ENCODE measurements at places on chromosomes 3 and 15.
A peak's percentile ranks its signal among the peaks of the same experiment; 100 is the strongest.

DNA sequence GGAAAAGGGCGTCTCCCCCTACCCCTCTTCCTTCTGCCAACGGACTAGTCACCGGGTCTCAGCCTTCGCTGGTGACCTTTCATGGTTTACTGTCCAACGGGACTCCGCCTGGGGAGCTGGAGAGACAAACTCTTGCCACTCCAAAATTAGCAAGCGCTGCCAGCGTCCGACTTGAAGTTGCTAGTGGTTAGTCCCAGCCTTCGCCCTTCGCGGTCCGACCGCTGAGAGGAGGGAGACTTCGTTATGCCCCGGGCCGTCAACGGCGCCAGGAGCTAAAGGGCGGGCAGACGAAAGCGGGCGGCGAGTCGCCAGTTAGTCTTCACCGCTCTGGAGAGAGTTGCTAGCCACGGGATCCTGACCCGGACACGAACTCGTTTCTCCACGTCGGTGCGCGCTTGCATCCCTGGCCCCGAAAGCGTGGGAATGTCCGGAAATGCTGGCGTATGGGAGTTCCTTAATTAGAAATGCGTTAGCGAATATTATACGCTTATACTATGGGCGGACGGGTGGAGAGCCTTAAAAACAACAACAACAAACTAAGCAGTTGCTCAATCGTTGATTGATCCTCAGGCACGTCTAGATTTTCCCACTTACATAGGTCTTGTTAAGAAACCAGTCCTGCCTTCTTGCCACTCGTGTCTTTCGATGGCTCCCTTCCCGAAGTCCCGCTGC, 716 bp downstream of the SMC4 start:
- DNase-seq: peak; percentile 59

DNA sequence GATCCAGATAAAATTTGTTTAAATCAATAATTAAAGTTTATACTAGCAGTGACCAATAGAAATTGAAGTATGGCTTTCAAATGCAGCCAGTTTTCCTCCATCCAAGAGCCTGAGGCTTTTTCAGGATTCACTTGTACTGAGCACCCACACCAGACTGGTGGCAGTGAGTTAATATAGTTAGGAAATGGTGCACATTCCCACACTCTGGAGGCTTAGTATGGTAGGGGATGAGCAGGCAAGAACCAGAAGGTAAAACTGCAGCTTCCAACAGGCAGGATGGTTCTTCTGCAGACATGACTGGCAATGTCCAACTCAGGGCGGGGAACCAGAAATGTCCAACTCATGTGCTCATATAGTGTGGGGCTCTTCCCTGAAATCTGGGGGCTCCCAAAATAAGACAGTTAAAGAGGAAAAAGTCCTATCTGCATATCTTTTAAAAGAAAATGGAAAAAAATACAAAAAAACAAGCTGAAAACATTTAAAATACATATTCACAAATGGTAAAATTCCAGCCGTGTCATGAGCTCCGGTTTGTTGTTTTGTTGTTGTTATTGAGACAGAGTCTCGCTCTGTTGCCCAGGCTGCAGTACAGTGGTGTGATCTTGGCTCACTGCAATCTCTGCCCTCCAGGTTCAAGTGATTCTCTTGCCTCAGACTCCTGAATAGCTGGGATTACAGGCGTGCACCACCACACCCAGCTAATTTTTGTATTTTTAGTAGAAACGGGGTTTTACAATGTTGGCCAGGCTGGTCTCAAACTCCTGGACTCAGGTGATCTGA, 18.4 kb upstream of the ZNF445 start:
- DNase-seq: no peak

- DNase-seq: peak; percentile 32
Measured at GRCh38 chr3:160140756-160141155, 84.5 kb upstream of the C3orf80 start.

DNA sequence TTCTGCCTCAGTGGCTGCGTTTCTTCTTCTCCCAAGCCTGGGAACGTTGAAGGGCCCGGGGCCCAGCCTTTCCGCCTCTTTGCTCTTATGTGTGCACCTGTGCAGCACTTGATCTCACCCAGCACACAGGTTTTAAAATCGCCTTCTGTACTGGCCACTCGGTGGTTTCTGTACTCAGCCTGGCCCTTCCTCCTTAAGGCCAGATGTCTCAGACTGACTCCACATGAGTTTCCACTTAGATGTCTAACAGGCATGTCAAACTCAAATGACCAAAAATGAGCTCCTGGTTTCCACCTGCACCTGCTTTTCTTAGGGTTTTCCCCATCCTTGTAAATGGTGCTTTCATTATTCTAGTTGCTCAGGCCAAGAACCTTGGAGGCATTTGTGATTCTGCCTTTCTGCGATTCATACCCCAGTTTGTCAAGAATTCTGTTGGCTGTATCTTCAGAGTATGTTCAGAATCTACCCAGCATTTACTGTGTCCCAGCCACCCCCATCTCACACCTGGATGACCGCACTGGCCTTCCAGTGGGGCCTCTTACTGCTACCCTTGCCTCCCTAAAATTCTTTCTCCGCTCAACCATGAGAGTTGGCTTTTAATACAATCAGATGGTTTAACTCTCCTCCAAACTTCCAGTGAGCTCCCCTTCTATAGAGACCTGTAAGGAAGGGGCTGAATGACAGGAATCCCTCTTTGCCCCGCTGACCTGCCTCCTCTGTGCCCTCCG, 2.2 kb upstream of the TRAK1 start:
- peak; percentile 9 for DNase-seq

GRCh38 chr3:102084006-102084405, 234.7 kb downstream of the NFKBIZ start:
- DNase-seq: no peak

- no peak for DNase-seq
Measured at GRCh38 chr3:88105325-88105724, 44.4 kb upstream of the C3orf38 start.

DNA sequence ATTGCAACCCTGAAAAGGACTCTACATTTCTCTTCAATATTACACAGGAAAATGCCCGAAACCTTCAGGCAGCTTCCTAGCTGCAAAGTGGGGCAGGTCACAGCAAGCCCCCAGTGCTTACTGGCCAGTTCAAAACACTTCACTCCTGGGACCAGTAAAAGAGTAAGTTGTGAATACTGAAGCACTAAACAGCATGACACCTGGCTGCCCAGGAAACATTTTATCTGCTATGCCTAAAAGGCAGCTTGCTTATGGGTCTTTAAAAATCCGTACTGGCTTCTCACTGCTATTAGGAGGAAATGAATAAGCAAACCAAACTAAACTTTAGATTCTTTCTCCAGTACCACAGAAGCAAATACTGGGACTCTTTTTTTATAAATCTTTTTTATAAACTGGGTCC, 457.9 kb upstream of the ALCAM start:
- no peak for DNase-seq

DNA sequence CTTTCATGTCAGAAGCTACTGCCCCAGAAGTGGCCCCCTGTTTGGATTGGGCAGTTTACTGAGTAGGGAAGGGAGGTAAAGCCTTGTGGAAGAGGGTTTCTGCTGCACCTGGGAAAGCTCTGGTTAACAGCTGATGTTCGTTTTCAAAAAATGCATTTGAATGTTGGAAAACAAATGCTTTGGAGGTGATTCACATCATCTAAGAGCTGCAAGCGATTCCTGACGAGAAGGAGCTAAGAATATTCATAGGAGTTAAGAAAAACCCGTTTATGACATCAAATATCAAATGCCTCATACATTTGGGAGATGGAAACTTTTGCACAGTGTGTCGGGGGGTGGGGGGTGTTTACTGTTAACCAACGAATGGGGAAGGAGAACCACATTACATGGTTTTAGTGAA, 183.8 kb upstream of the NR2F2 start:
- DNase-seq: no peak

- no peak for DNase-seq
Measured at GRCh38 chr15:58212909-58213526, 74.8 kb downstream of the AQP9 start.

- DNase-seq: no peak
Measured at GRCh38 chr3:81466201-81466560, 295.3 kb downstream of the GBE1 start.

- DNase-seq: no peak
Measured at GRCh38 chr3:95710684-95711083, 1103.7 kb upstream of the EPHA6 start.

DNA sequence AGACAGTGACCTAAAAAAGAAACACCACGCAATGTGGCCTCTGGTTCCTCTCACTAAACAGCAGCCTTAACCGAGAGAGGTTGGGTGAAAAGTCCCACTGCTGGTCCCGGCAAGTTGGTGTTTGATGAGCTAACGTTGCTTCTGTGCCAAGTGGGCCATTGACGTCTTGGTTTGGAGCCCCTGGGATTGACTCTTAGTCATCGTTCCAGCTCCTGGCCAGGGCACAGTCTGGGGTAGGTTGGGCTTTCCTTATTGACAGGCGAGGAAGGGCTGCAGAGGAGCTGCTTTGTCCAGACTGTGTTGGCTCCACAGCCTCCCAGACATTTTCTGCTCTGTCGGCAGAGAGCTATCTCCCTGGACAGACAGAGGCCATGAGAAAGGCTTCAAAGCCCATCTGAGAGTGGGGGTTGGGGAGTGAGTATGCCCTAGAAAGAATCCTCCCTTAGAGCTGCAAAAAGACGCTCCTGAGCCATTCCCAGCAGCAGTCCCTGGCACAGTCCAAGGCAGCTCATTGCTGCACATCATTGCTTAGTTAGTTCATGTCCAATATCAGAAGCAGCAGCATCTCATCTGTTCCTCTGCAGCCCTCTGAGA, 28.6 kb upstream of the C3orf80 start:
- no peak for DNase-seq

DNA sequence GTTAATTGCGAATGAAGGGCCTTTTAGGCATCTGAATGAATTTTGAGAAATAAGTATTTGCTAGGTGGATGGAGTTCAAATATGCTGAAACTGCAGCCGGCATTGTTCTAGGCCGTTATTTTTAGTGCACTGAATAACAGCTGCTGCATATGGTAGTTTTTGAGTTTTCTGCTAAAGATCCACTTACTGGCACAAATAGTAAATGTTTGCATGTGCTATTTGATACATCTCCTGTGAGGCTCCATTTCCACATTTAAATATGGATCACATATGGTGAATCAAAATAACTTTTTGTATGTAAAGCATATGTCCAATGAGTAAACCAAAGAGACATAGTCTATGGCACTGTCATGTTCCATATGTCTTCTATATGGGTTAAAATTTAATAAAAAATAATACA, 56.7 kb upstream of the CNTN4 start:
- DNase-seq: no peak

- no peak for DNase-seq
Measured at GRCh38 chr3:186787642-186788481, 4.5 kb downstream of the EIF4A2 start.

GRCh38 chr3:23993556-23994243, 48.6 kb downstream of the NR1D2 start:
- DNase-seq: no peak

DNA sequence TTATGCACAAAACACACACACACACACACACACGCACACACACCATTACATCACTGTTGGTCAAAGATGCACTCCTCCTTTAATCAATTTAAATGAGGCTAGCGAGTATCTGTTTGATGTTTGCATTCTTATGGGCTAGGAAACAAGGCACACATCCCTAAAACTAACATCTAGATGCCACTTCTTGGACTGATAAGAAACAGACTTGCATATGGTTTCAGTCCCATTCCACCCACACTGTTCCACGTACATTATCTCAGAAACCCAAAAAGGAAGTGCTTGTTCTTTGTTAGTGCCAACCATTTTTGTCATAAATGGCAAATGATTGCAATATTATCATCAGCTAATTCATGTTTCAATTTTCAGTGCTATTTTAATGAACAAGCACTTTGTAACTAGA, 69.5 kb downstream of the CCR1 start:
- no peak for DNase-seq

DNA sequence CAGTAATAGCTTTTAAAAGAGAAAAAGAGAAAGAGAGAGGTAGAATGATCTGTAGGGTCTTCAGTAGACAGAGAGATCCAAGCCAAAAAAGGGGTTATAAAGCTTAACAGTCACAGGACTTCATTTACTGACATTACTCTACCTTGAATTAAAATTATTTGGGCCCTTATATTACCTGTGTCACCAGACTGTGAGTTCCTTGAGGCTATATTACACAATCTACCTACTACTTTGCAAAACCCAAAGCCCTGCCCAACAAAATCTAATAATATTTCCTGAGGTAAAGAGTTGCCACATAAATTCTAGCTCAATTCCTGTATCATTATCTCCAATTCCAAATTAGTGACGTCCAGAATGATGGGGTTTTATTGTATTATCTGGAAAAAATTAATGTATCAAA, 1.9 kb downstream of the UBR1 start:
- DNase-seq: no peak

DNA sequence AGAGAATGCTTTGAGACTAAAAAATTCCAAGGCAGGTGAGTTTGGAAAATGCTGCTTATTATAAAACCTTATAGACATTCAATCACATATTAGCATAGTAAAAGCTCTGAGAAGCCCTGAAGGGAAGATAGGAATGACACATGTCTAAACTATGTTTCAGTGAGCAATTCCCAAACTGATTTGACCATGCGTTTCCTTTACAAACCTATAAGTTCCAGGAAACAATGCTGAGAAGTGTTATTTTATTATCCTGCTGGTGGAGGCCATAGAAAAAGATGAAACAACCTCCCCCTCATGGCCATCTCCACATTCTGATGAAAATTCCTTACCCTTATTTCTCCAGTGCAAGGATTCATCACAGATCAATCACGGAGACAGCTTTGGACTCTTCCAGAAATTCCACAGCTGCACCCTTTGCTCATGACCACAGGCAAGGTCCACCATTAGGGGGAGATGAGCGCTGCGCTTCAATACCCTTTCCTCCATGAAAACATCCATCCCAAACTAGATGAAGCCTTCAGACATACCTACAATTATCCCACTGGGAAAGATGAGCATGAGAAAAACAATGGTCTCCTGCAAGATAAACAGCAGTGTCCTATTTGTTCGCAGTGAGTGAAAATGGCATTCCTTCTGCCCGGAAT, 372.1 kb downstream of the MAGI1 start:
- DNase-seq: no peak

- no peak for DNase-seq
Measured at GRCh38 chr3:182904164-182904563, 76.2 kb downstream of the DCUN1D1 start.

- DNase-seq: no peak
Measured at GRCh38 chr3:108804437-108804836, 18.1 kb upstream of the TRAT1 start.

- DNase-seq: no peak
Measured at GRCh38 chr3:52039426-52039825, 16.9 kb downstream of the DUSP7 start.

- no peak for DNase-seq
Measured at GRCh38 chr15:60602323-60602722, 123.4 kb upstream of the ICE2 start.

- no peak for DNase-seq
Measured at GRCh38 chr3:160010578-160010977, 21.9 kb downstream of the IL12A start.
